GM23338 (cell line): ENCODE measurements at places on chromosomes 7 and 10.
A peak's percentile ranks its signal among the peaks of the same experiment; 100 is the strongest.

DNA sequence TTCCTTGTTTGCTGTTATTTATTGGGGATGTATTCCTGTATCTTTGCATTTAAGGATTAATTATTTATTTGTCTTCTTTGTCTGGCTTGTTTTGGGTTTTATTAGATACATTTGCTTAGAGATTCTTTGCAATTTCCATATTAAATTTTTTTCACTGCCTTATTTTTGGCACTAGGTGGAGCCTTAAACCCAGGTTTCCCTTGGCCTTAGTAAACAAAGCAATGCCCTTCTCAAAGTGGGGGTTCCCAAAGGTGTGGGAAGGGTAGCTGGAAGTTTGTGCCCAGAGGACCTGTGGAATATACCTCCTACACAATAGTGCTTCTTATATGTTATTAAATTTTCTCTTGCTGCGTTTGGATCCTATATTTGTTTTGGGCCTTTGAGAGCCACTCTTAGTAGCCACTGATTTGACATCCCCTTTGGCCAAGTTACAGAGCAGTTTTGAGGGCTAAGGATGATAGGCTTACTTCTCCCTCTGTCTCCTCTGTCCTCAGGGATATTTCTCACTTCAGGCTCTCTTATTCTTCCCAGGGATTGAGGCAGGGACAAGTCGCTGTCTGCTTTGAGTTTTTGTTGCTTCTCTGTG, 162.3 kb downstream of the ITGB1 start:
- no peak overlapping the region for H3K4me3 ChIP-seq
- H3K4me1 ChIP-seq: no peaks in the 10 kb centered on the region
- no peak overlapping the region for H3K27ac ChIP-seq
- peak; percentile 70 for DNase-seq

- H3K27ac ChIP-seq: no peak overlapping the region
- no peaks in the 10 kb centered on the region for H3K36me3 ChIP-seq
- no peak overlapping the region for H3K4me3 ChIP-seq
- no peaks in the 10 kb centered on the region for H3K27me3 ChIP-seq
- DNase-seq: no peak
Observed at GRCh38 chr7:107785170-107785569, 17.9 kb downstream of the SLC26A3 start.

DNA sequence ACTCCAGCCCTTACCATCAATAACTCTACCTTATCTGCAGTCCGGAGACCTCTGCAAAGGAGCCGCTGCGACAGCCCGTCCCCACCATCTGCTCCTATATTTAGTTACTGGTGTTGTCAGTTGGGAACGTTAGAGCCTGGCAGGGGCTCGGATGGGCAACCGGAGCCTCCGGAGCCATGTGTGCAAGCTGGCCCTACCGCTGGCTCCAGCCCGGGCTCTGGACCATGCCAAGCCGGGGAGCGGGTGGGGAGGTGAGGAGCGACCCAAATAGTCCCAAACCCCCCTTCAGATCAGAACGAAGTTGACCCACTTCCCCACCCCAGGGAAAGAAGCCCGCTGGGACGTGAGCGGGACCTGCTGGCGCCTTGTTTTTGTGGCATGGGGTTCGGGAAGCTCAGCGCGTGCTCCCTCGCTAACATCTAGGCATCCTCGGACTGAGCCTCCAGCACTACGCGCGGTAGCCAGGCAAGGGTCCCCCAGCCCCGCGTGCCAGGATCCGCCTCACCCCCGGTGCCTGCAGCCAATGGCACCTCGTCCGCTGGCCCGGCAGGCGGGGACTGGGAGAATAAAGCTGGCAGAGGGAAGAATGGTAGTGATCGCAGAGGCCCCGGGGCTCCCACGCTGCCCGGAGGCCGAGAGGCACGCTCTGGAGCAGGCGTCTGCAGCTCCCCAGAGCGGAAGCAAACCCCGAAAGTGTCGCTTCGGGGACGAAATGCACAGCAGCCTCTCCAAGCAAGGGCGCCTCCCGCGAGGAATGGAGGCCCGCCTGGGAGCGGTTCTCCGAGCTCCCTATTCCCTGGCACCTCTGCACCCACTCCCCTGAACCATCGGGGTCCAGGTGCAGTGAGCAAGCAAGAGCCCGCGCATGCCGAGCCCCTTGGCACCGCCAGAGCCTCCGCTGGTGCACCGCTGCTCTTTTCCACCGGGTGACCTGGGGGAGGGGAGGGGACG, 679 bp downstream of the LRRC20 start:
- peaks cover 18% of the 10 kb centered on the region; the same call in 1 of the 2 replicates for H3K4me1 ChIP-seq
- peak overlapping the region; percentile 89 for H3K4me3 ChIP-seq
- H3K27ac ChIP-seq: peak overlapping the region; percentile 72; the same call in 1 of the 2 replicates
- H3K27me3 ChIP-seq: peaks cover 13% of the 10 kb centered on the region
- peak; percentile 75 for DNase-seq

- H3K27ac ChIP-seq: no peak overlapping the region
- DNase-seq: no peak
- no peak overlapping the region for H3K4me3 ChIP-seq
- no peaks in the 10 kb centered on the region for H3K4me1 ChIP-seq
- H3K27me3 ChIP-seq: no peaks in the 10 kb centered on the region
- no peaks in the 10 kb centered on the region for H3K36me3 ChIP-seq
Observed at GRCh38 chr7:16278167-16278787, 143.1 kb downstream of the CRPPA start.

GRCh38 chr7:116499168-116500077, at the start of gene CAV2:
Gene CAV2 (plus strand): TSS chr7:116499738. CDS start chr7:116499782, 44 bp downstream.
- no peak within 1 kb of the TSS for H3K27ac ChIP-seq
- peak within 1 kb of the TSS; percentile 87 for H3K4me3 ChIP-seq
- no peaks in the 10 kb centered on the region for H3K36me3 ChIP-seq
- H3K4me1 ChIP-seq: peaks cover 11% of the 10 kb centered on the region
